GM04504 (cell line): ENCODE measurements at places on chromosomes 3 and 15.

GRCh38 chr3:61608711-61609110, 47.3 kb downstream of the PTPRG start:
- DNase-seq = no peak

GRCh38 chr3:118550122-118550521, 484.5 kb downstream of the IGSF11 start:
- no peak for DNase-seq

GRCh38 chr3:2921903-2922302, 188.3 kb downstream of the IL5RA start:
- DNase-seq = no peak

- DNase-seq = no peak
Measured at GRCh38 chr3:195537995-195538394, 5.1 kb downstream of the PPP1R2 start.

DNA sequence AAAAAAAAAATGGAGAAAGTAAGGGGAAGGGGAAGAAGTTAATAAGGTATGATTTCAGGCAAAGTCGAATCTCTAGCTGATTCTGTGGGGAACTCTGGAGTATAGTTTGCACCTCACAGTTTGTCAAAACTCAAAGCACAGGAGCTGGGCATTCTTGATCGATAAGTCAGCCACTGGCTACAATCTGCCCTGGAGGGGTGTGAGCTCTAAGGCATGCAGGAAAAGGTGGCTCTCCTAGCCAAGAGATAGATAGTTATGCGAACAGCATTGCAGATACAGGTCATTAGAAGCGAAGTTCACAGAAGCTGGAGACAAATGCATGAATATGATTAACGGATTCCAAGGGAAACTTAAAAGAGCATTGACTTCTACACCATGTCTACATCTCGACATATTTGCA, 952.6 kb downstream of the AGBL1 start:
- no peak for DNase-seq

GRCh38 chr3:58034738-58035523, 26.7 kb downstream of the FLNB start:
- no peak for DNase-seq
